ENCODE measurements at places on chromosomes 3 and 15.

- no peak for DNase-seq
Measured at GRCh38 chr3:52650439-52650838, 35.3 kb downstream of the PBRM1 start.

- no peak for DNase-seq
Measured at GRCh38 chr3:73791356-73791755, 166.6 kb upstream of the PDZRN3 start.

DNA sequence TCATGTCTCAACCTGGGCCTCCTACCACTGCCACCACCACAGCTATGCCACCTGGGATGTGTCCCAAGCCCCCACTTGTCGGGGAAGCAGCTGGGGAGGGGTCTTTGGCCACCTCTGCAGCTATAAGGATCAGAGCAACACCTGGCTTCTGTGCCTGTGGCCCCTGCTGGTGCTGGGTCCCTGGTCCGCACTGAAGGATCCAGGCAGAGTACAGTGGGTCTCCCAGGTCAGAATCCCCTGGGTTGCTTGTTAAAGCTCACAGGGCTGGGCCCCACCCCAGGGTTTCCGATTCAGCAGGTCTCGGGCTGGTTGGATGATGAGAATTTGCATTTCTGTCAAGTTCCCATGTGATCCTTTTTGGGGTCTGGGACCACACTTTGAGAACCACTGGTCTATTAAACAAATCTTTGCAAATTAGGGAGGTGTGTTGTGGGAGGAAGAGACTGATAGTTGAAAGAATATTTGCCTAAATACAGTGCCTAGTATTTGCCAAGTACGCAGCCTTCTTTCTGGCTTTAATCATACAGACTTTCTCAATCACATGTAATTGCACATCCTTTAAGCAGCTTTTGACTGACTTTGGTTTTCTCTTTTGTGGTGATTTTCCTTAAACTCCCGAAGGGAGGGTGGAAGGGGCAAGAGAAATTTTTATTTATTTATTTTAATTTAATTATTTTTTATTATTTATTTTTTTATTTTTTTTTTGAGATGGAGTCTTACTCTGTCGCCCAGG is 127.3 kb downstream of the IGF1R start:
- DNase-seq, result no peak

DNA sequence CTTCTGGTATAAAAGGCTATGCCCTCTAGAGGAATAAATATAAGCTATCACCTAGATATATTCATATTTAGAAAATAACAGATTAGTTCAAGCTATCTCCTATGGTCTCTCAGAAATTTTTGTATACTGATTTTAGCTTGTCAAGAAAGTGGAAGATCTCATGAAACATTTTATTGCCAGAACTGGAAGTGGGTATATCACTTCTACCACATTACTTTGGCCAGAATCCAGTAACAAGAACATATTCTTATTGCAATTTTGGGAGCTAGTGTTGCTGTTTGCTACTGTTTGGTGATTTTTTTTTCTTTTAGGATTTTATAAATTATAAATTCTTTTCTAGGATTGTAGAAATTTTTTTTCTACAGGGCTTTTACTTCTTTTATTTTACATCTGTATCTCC is 14.2 kb upstream of the DIPK2A start:
- no peak for DNase-seq

GRCh38 chr3:139935866-139936817 is 1.2 kb downstream of the CLSTN2 start:
- peak; percentile 61 for DNase-seq

GRCh38 chr15:69616558-69616957 is 163.9 kb downstream of the RPLP1 start:
- no peak for DNase-seq

- DNase-seq, result no peak
Measured at GRCh38 chr3:48058091-48058490, 41.9 kb upstream of the MAP4 start.

DNA sequence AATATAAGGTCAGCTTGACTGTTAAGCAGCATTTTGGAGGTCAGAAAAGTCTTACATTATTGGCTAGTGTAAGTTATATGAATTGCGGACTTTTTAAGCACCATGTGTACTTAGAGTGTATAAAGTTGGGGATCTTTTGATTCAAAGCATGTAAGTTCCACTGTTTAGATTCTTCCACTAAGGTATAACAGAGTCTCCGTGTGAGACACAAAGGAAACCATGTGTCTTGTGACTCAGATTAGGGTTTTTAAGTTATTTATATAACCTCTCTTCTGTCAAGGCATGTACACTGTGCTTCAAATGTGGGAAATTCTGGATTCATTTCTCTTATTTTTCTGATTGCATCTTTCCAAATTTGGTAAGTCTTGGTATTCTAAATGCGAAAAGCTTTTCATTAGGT is 143.5 kb upstream of the SOX2 start:
- DNase-seq, result no peak

DNA sequence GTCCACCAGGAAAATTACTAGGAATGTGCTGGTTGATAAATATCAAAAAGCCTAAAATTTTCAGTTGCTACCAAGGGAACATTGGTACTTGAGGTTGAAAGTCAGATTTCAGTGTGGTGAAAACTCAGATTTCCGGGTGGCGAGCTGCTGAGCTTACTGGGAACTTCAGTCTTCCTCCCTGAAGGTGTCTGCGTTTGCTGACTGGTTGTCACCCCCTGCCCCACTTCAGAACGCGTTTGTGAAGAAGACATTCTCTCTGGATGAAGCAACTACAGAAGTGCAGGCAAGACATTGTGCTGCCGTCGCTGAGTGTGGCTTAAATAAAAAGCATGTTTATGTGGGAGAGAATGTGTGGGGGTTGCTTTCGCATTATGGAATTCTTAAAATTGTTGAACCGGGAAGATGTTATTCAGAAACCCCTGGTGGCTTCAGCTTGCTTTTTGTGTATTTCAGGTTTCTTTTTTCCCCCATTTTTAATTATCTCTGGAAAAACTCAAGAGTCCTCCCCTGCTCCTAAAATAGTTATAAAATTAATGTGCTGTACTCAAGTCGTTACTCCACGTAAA is 7.1 kb downstream of the FAM81A start:
- no peak for DNase-seq

- no peak for DNase-seq
Measured at GRCh38 chr15:98728811-98729160, 80.4 kb downstream of the IGF1R start.

DNA sequence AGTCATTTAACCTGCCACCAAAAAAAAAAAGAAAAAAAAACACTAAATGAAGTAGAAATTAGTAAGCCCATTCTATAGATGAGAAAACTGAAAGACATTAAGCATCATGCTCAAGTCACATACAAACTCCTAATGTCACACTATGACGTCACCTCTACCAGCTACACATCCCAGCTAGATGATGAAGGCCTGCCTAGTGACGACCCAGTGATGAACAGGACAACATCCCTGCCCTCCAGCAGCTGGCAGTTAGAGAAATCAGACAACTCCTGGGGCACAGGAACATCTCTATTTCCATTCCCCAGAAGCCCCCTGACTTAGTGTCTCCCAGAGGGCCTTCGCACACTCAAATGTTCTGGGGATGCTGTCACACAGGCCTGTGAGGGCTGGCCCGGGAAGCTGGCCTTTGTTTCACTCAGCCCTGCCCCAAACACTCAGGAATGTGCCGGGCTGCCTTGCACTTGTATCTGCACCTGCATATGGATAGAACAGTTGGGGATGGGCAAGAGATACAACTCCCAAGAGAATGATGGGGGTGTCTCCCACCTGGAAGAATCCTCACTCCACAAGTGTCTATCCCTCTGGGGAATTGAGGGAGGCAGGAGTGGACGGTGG is 7.0 kb upstream of the HAPLN3 start:
- DNase-seq, result no peak

- DNase-seq, result no peak
Measured at GRCh38 chr3:4752201-4753072, 226.8 kb upstream of the BHLHE40 start.

GRCh38 chr3:134211797-134212196 is 38.9 kb downstream of the RYK start:
- no peak for DNase-seq

GRCh38 chr3:56826831-56827722 is 25.3 kb upstream of the ARHGEF3 start:
- no peak for DNase-seq

DNA sequence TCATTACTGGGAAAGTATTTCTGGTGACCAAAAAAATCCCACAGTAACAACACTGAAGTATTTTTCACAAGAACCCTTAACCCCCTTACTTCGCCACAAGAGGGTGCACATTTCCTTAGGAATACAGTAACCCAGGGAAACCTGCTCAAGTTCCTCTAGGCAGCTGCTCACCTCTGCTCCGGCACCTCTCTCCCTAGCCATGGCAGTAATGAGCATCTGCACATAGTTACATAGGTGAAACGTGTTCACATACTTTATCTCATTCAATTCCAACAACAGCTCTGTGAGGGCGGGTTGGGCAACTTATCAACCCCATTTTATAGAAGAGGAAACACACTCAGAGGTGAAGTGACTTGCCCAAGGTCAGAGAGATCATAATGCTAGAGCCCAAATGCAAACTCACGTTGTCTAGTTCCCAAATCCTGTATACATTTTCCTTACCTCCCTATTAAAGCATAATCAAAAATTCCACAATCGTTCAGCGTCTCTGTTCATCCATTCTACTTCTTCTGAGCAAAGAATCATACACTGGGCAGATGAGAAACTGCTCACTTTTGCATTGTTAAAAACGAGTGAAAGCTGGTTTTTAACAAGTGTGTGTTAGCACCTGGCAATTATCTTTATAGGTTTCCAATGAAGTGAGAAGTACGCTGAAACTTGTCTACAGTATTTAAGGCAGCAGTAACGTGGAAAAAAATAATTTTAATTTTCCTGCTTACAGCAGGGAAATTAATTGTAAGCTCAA is 90.7 kb downstream of the IGF2BP2 start:
- DNase-seq, result no peak

DNA sequence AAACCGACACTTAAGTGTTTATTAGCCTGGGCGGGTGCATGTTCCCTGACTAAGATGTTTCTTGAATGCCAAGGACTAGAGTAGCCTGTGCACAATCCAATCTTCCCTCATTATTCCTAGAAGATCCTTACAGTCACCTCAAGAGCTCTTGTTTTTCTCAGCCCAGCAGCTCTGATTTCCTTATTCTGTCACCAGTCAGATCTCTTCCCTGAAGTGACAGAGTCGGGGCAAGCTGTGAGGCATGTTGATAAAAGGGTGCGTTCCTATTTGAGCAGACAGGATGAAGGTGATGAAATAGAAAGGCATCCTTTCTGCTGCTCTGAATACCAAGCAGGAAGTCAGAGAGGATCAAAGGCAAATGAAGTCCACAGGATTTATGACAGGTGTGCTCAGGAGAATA is 125.6 kb upstream of the MCTP2 start:
- no peak for DNase-seq

GRCh38 chr15:42547918-42548248 is 710 bp downstream of the LRRC57 start:
- DNase-seq, result no peak

- no peak for DNase-seq
Measured at GRCh38 chr3:146589899-146590508, 15.1 kb downstream of the PLSCR5 start.

GRCh38 chr15:101110681-101111569 is 140.9 kb downstream of the CHSY1 start:
- no peak for DNase-seq

GRCh38 chr15:85047271-85047948 is 65.8 kb downstream of the PDE8A start:
- DNase-seq, result no peak

DNA sequence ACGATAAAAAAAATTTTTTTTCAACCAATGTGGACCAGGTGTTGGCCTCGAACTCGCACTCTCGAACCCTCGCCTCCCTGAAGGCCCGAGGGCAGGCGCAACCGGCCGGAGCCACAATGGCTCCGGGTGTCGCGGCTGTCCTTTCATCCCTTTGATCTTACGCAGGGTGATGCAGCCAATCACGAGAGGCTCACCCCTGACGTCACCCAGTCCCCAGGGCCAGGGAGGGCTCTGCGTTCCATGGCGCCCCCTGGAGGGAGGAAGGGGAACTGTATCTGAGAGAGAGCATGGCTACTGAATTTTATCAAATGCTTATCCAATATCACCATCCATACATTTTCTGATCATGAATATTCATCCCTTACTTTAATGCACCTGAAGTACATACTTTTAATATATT is 15.4 kb upstream of the GMNC start:
- no peak for DNase-seq

- DNase-seq, result no peak
Measured at GRCh38 chr3:150922611-150923010, 17.4 kb upstream of the MINDY4B start.

DNA sequence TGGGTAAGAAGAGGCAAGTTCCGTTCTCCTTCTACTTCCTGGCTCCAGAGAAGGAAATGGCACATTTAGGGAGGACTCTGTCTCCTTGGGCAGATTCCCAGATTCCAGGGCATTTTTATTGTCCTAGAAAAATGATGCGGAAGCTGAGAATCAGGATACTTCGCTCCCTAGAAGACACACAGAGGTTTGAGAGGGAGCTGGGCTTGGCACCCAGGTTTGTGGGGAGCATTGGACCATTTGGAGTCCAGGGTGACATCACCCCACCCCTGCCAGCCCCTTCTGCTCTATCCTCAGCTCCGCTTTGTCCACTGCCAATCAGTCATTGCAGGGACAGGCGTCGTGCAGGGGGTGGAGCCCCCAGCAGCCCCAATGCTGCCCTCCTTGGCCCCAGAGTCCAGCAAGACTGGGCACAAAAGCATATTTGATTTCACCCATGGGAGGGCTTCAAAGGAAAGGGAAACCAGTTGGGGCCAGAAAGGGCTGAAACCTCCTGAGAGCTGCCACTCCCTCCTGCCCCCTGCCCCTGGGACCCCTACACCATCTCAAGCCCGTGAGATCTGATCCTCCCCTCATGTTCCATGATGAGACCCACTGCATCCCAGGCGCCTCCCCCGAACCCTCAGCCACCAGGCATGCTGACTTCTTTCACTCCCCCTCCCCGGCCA is 129.8 kb upstream of the MEF2A start:
- no peak for DNase-seq

- DNase-seq, result no peak
Measured at GRCh38 chr3:25171118-25171807, 256.8 kb upstream of the RARB start.

GRCh38 chr3:146375219-146375618 is 94.1 kb downstream of the PLSCR2 start:
- DNase-seq, result no peak

DNA sequence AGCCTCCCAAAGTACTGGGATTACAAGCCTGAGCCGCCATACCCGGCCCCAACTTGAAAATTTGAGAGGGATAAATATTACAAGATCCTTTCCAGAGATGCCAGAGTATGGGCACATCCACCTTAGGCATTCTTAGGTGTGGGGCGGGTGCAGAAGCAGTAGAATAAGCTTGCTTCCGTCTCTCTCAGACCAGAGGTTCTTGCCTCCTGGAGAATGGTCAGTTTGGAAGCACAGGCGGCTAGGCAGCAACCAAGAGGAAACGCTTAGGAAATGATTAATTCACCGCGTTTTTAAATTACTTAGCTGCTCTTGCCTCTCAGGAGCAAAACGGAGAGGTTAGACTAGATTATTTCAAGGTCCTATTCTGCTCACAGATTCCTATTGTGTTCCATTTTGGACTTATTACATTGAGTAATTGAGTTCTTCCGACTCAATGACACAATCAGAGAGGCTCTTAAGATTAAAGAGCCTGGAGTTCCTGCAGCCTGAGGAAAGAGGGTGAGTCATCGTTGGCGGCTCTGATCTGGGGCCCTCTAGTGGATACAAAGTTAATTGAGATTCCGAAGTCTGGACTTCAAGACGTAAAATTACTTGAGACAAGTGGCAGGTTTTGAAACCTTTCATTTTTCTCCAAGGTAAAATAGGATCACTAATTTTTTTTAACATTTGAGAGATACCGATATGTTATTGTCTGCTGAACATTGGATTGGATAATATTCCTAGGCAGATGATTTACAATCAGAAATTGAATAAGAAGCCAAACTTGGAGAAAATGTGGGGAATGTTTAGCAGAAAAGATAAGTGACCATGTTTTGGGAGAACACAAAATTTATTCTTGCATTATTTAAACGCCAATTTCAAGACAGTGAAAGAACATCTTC is 5.8 kb upstream of the TOPAZ1 start:
- DNase-seq, result peak; percentile 42
